ENCODE measurements at places on chromosomes 6 and 20.

- no peak for DNase-seq
Measured at GRCh38 chr6:17353440-17354175, 39.8 kb upstream of the CAP2 start.

DNA sequence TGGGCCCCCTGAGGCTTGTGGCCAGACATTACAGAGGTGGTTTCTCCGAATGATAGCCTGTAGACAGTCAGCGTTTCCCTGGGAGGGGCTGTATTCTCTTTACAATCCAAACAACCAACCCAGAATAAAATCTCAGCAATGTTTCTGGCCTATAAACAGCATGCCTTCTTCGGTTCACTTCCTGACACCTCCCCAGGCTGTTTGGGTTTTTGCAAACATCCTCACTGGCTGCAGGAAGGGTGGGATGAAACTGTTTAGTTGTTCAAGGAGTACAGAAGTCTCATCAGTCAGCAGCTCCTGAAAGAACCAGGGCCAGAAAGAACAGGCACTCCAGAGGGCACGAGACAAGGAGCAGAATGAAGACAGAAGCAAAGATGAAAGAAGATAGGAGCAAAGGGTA is 350.0 kb downstream of the QKI start:
- DNase-seq = no peak

GRCh38 chr6:33420491-33421343 is 852 bp downstream of the SYNGAP1 start:
- DNase-seq = no peak

DNA sequence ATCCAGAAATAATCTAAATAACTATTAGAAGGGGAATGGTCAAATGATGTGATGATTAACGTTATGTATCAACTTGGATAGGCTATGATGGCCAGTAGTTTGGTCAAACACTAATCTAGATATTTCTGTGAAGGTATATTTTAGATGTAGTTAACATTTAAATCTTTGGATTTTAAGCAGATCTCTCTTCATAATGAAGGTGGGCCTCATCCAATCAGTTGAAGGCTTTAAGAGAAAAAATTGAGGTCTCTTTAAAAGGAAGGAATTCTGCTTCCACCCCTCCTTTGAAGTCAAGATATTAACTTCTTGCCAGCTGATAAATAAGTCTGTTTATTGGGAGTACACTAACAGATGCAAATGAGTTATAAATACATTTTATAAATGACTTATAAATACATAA is 760.0 kb upstream of the SLC35B3 start:
- no peak for DNase-seq

DNA sequence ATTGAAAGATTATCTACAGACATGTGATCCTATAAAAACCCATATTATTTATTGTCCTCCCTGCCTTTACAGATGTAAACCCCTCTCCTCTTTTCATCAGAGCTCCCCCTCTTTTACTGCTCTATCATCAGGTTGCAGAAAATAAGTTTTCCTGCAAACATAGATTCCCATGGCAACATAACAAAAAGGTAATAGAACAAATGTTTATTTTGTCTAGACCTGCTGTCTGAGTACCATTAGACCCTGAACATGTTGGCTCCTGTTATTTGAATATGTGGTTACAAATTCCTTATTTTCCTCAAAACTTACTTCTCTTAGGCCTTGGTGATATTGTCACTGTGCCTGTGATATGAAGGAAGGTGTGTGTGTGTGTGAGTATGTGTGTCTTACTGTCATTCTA is 11.5 kb downstream of the MAPK14 start:
- DNase-seq = no peak

GRCh38 chr6:12804952-12805645 is 88.5 kb downstream of the PHACTR1 start:
- no peak for DNase-seq

- DNase-seq = peak; percentile 98
Measured at GRCh38 chr20:1469925-1470571, 3.4 kb upstream of the NSFL1C start.

DNA sequence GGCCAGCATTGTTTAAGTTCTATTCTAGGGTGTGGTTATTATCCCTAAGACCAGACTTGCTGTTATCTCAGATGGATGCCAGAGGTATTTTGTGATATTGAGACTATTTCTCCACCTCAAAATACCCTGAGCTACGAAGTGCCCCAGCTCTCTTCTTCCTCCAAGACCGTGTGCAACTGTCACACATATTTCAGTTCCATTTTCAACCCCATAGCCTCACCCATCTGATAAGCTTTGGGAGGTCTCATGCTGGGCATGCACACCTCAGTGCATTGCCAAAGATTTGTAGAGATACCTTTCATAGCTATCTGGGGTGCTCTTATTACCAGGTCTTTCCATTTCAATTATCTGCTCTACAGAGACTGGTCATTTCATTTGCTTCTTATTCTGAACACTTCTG is 815.8 kb upstream of the EYS start:
- no peak for DNase-seq

GRCh38 chr6:44806656-44807055 is 419.1 kb downstream of the CDC5L start:
- DNase-seq = no peak

DNA sequence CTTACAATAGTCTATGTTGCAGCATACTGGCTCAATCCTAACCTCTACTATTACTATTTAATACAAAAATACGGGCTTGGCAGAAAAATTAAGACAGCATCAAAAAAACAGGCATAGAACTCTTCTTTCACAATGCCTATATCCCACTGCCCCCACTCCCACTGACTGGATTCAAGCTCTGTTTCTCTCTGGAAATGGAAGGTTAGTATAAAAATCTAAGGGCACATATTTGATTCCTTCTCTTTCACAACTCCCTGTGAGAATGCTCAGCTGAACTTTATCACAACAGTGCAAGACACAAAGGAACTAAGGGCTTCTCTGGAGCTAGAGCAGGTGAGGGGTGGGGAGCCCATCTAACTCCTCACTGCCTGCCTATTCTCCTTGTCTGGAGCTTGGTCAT is 258.4 kb upstream of the FAM83B start:
- DNase-seq = no peak

- no peak for DNase-seq
Measured at GRCh38 chr6:77466451-77467437, 3.5 kb upstream of the HTR1B start.

- DNase-seq = no peak
Measured at GRCh38 chr20:2303673-2304072, 7.9 kb downstream of the TGM3 start.

DNA sequence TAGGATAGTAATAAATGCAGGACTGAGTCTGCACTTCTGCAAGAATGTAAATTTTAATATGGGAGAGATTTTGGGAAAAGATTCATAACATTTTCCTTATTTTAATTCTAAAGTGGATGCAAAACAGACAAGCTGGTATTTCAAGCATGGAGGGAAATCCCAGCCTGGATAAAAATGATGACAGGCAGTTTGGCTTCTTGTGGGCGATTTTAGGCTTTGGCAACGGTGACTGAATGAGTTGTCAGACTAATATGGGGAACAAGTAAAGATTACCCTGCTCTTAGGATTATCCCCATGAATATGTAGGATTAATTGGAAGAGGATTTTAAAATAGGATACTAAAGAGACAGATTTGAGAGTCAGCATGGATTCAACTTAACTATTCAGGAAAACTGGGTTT is 21.0 kb downstream of the OGFRL1 start:
- no peak for DNase-seq

DNA sequence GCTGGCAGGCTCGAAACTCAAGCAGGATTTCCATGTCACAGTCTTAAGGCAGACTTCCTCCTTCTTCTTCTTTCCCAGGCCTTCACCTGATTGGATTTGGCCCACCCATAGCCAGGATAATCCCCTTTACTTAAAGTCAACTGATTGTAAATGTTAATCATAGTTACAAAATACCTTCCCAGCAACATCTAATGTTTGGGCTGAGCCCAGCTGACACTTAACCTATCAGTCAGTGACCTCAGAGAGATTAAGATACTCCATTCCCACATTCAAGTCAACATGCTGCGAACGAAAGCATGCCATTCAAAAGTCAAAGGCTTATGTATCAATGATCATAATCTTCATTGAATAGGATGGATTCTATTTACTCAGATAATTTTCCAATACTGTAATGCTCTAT is 16.0 kb downstream of the MAP7 start:
- DNase-seq = no peak

DNA sequence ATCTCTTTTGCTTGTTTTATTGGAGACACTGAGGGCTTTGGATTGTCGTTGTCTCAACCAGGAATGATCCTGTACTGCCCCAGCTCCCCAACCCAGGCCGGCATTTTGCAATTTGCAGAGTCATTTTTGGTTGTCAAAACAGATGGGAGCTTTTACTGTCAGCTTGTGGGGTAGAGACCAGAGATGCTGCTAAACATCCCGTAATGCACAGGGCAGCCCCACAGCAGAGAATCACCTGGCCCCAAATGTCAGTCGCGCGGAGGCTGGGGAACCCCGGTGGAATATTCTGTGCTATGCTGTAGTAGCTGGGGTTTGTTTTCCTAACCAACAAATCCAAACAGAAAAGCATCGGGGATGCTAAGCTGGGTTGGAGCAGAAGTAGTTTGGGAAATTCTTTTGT is 99.7 kb downstream of the TSHZ2 start:
- no peak for DNase-seq

DNA sequence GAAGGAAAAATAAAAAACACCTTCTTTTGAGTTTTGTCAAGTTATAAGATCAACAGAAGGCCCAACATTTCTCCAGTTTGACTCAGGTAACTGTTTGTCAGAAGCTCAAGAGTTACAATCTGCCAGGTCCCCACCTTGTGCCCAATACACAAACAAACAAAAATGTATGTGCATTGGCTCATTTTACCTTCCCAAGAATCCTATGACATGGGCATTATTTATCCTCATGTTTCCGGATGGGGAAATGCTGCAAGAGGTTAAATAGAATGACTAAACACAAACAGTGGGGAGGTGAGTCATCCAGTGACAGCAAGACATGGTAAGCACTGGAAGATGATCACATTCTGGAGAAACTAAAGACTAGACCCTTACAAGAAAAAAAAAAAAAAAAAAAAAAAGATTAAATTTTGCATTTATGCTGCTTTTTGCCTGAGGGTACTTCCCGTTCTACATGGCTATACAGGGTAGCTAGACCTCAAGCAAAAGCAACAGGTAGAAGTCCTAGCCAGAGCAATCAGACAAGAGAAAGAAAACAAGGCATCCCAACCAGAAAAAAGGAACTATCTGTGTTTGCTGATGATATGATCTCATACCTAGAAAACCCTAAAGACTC is 23.6 kb upstream of the ANKRD60 start:
- peak; percentile 83 for DNase-seq

DNA sequence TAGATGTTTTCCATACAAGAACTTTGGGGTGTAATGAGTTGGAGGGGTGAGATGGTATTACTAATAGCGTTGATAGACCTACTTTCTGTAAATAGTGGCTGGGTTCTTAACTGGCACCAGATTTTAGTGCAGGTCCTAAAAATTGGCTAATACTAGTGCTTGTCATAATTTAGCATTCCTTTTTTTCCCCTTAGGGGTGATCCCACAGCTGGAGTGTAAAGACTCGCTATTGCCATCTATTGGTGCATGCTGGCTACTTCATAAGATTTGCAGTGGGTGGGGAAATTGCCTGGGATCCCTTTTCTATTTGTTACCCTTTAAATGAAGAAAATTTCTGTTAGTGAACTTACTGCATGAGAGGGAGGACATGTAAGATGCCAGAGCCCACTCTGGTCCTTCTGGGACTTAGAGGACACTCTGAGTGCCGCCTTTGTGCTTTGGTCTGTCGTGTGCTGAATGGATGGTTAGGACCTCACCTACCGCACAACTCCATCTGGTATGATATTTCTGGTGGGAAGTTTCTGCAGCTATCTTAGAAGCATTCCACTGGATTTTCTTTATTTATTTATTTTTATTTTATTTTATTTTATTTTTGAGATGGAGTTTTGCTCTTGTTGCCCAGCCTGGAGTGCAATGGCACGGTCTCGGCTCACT is 195.5 kb downstream of the JARID2 start:
- DNase-seq = peak; percentile 41

GRCh38 chr6:25477006-25477590 is 174.9 kb upstream of the SCGN start:
- DNase-seq = no peak

DNA sequence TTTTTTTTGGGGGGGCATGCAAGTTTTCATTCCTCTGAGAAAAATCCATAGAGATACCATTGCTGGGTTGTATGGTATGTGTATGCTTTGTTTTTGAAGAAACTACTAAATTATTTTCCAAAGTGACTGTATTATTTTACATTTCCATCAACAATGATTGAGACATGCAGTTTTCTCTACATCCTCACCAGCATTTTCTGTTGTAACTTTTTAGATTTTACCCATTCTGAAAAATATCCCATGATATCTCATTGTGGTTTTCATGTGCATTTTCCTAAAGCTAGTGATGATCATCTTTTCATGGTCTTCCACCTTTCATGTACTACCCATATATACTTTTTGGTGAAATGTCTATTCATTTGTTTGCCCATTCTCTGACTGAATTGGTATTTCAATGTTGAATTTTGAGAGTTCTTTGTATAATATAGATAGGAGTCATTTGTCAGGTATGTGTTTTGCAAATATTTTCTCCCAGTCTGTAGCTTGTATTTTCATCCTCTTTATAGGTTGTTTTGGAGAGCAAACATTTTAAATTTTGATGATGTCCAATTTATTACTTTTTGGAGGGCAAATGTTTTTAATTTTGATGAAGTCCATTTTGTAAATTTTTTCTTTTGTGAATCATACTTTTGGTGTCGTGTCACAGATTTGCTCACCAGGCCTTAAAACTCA is 827.5 kb upstream of the CITED2 start:
- DNase-seq = no peak

GRCh38 chr20:33635341-33635740 is 26.8 kb upstream of the C20orf144 start:
- no peak for DNase-seq

DNA sequence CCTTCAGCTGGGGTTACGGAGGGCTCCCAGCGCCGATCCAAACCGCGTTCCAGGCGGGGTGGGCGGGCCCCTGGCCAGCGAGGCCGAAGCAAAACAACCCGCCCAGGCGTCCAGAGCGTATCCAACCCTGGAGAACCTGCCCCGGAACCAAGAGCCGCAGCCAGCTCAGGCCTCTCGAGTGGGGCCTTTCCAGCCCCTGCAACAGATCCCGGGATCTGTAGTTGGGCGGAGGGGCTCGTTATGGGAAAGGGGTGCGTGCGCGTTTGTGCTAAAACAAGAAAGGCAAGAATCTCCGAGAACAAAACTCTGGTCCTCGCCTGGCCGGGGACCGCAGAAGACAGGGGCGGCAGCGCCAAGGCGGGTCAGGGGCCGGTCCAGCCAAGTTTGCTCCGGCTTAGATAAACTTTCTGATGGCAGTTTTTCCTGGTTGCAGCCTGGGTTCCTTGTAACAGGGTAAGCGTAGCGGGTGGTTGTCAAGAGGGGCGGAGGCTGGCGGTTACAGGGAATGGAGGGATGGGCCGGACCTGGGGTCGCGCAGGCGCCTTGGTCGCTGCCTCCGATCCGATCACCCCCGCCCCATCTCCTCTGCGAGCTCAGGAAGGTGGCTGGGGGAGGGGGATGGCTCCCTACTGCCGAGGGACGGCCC is 448 bp upstream of the RIN2 start:
- DNase-seq = peak; percentile 40

GRCh38 chr6:21163110-21163837 is 430.3 kb upstream of the SOX4 start:
- DNase-seq = no peak
